ENCODE measurements at places on chromosomes 5 and 9.
A peak's percentile ranks its signal among the peaks of the same experiment; 100 is the strongest.

GRCh38 chr9:92327283-92327850 lies 1.6 kb downstream of the CENPP start:
- DNase-seq: no peak

DNA sequence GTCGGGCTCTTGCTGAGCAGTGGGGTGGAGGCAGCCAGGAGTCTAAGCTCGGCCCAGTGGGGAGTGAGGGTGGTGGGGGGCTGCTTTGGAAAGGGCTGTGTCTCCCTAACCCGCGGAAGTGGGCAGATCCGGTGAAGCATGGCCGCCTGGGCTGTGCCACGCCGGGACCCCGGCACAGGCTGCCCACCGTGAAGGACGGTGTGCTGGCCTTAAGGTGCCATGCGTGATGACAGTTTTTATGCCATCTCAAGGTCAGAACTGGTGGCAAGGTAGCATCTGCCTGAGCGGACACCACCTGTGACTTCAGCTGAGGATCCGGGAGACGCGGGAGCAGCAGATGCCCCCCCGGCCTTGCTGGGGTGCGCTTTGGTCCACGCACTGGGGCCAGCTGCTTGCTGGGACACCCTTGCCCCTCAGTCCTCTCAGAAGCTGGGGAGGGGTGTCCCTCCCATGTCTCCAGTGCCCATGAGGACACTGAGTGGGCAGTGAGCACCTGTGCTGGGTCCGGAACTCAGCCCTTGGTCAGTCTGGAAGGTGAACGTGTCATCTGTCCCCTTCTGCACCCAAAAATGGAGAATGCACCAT lies 53.9 kb downstream of the AHRR start:
- no peak for DNase-seq

DNA sequence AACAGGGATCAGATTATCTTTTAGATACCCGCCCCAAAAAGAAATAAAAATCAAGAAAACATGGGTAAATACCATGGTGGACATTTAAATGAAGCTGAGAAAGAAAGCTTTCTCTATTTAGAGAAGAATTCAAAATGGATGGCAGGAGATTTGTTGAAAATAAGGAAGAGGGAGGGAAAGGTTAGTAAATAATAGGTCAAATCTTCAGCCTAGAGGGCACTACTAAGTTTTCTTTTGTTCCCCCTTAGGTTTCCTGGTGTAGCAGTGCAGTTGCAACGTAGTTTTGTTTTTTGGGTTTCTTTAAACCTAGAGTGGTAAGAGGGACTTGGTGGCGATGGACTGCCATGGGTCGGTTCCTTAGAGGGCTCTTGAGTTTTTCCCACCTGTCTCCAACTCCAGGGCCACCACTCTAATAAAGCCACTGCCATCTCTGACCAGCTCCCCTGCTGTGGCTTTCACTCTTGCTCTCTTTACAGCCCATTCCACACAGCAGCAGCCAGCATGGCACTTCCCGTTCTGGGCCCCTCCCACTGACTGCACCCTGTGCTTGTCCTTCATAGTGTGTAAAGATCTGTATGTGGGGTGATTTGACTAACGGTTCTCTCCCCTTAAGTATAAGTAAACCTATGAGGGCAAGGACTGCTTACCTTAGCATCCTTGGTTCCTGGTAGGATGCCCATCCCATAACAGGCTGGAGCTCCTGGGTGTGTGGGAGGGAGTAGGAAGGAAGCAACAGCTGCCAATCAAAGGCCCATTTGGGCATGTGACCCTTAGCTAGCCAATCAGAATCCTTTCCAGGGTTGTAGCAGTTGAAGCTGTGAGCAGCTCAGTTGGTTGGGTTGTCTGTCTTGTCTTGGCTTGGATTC lies 118.3 kb downstream of the SLC1A3 start:
- DNase-seq: no peak

DNA sequence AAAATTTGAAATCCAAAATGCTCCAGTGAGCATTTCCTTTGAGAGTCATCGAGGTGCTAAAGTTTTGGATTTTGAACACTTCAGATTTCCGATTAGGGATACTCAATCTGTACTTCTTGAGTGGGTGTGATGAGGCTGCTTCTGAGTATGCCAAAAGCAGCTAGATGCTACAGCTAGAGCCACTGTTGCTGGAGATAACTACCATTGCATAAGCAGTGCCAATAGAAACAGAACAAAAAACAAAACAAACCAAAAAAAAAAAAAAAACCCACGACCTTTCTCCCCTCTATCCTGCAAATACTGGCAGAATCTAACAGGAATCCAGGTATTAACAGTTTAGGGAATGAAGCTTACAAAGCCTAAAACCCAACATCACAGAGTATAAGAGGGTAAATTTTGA lies 43.5 kb downstream of the PKD2L2 start:
- no peak for DNase-seq

DNA sequence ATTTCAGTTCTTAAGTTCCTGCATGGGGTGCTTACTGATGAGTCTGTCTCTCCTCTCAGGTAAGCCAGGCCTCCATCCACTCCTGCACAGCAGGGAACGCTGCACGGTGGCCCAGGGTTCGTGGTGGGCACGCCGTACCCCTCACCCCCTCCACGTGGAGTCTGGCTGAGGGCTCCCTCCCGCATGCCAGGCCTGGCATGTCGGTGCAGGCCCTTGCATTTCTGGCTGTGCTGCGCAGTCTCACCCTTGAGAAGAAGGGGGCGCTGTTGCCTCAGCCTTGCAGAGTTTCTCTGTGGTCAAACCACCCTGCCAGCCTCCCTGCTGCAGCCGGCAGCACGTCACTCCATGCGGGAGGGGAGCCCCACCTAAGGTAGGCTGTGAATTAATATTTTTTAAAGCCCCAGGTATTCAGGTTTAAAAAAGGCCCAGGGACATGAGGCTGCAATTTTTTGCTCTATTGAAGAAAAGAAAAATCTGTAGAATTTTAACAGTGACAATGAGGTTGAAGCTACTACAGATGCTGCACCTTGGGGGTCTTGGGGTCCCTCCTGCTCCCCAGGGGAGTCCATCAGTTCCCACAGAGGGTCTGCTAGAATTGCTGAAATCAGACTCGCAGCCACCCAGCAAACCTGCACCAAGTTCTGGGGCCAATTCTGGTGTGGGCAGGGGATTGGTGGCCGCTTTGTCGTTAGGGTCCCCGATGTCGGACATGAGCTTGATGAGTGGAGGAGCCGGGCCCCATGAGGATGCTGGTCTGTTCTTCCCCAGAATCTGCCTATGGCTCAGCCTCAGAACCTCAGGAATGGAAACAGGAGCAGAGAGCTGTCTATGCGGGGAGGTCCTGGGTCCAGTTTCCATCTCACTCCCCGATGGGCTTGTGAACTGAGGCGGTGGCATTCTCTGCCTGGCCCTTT lies 52.6 kb downstream of the TENT4A start:
- peak; percentile 56 for DNase-seq

DNA sequence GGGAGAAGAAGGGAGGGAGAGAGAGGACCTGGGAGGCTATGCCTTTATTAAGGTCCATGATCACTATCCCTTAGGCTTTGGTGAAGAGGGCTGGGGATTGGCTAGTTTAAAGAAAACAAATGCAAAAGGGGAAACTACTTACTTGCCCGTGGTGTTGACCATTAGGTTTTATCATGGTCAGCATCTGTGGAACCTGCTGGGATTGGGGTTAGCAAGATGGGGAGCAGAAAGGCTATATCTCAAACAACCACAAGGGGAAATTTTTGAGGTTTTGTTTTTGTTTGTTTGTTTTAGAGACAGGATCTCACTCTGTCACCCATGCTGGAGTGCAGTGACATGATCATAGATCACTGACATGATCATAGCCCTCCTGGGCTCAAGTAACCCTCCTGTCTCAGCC lies 9.0 kb upstream of the RAD23B start:
- no peak for DNase-seq

Data from stimulated activated CD4-positive, alpha-beta T cell treated with anti-CD3 and anti-CD28 coated beads, Interleukin-12 subunit alpha, Interleukin-12 subunit beta, amount 100 ng/mL, for 4 hours (primary cell).